ENCODE measurements at places on chromosomes 7 and 10. TPM values are rescaled to one million over a fixed set of nuclear protein-coding genes. Genes with fewer than 3 reads are reported as not detected.

IFIT1 gene
- total RNA-seq, result 7.2 TPM

SPDYE8 gene
- not detected for total RNA-seq

TNS3 gene
- 1.7 TPM for total RNA-seq

STAG3 gene
- total RNA-seq, result 0.34 TPM

MYL10 gene
- not detected for total RNA-seq

ACBD7 gene
- 0.07 TPM for total RNA-seq

ARHGAP21 gene
- 215 TPM for total RNA-seq

CLDN15 gene
- total RNA-seq, result 2.4 TPM

PTPRN2 gene
- total RNA-seq, result under 0.01 TPM

RSBN1L gene
- 20.4 TPM for total RNA-seq

PTF1A gene
- not detected for total RNA-seq

ADAM8 gene
- 147 TPM for total RNA-seq

ASB4 gene
- under 0.01 TPM for total RNA-seq

GRIFIN gene
- total RNA-seq, result not detected

NPFFR1 gene
- not detected for total RNA-seq

MACC1 gene
- total RNA-seq, result 38.3 TPM

Measured in nasal cavity respiratory epithelium epithelial cell of viscerocranial mucosa (primary cell).